ENCODE measurements at places on chromosomes 7 and 10. TPM values are rescaled to one million over a fixed set of nuclear protein-coding genes. Genes with fewer than 3 reads are reported as not detected.

DNA sequence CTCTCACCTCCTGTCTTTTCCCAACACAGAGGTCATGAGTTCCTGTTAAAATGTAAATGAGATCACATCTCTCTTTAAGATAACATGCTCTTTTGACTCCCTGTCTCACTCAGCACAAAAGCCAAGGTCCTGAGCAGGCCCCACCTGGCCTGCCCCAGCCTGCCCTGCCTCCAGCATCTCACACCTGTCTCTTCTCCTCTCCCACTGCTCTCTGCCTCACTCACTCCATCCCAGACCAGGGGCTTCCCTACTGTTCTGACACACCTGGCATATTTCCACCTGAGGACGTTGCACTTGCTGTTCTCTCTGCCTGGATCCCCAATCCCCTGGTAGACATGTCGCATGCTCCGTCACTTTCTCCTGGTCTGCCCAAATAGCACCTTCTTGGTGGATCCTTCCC is 285.0 kb upstream of the ZMIZ1 start:
- H3K36me3 ChIP-seq = no peaks in the 10 kb centered on the region
- H3K27me3 ChIP-seq = no peaks in the 10 kb centered on the region
- H3K27ac ChIP-seq = no peak overlapping the region
- H3K4me1 ChIP-seq = no peaks in the 10 kb centered on the region
- H3K4me3 ChIP-seq = no peak overlapping the region

DNA sequence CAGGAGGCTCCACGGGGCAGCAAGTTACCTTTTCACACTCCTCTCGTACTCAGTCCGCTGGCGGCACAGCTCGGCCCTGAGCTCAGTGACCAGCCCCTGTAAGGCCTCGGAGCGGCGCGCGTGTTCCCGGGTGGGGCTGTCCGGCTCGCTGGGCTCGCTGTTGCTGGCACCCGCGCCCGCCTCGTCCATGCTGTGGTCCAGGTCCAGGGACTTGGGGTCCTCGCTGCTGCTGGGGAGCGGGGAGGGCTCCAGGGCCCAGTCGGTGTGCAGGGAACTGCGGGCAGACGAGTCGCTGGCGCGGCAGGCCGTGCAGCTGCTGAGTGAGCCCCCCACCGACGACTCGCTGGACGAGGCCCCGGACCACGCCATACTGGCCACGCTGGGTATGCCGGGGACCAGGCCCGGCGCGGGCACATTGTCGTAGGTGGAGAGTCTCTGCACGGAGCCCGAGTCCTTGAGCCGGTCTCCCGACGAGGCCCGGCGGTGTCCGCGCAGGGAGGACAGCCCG is 143.8 kb downstream of the MAPK8 start:
- no peaks in the 10 kb centered on the region for H3K36me3 ChIP-seq
- H3K27ac ChIP-seq = no peak overlapping the region
- H3K4me1 ChIP-seq = no peaks in the 10 kb centered on the region
- H3K27me3 ChIP-seq = no peaks in the 10 kb centered on the region

- no peaks in the 10 kb centered on the region for H3K4me1 ChIP-seq
- H3K4me3 ChIP-seq = no peak overlapping the region
- no peaks in the 10 kb centered on the region for H3K36me3 ChIP-seq
- H3K27ac ChIP-seq = no peak overlapping the region
- H3K27me3 ChIP-seq = no peaks in the 10 kb centered on the region
Measured at GRCh38 chr10:31262672-31263071, 56.3 kb upstream of the ZEB1 start.

DNA sequence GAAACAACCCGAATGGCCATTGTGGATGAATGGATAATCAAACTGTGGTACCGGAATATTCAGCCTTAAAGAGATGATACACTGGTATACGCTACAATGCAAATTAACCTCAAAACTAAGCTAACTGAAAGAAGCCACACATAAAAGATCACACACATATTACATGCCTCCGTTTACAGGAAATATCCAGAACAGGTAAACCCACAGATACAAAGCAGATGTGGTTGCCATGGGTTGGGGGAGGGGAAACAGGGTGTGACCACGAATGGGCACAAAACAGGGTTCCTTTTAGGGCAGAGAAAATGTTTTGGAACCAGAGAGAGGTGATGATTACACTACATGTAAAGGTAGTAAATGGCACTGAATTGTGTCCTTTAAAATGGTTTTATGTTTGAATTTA is 16.6 kb downstream of the ESYT2 start:
- DNase-seq = peak; percentile 85
- peaks cover 17% of the 10 kb centered on the region for H3K36me3 ChIP-seq
- H3K4me1 ChIP-seq = peaks cover 81% of the 10 kb centered on the region
- no peaks in the 10 kb centered on the region for H3K27me3 ChIP-seq

GRCh38 chr10:49642311-49642710 is 28.5 kb downstream of the CHAT start:
- H3K27ac ChIP-seq = no peak overlapping the region
- no peaks in the 10 kb centered on the region for H3K36me3 ChIP-seq
- no peak for DNase-seq

DNA sequence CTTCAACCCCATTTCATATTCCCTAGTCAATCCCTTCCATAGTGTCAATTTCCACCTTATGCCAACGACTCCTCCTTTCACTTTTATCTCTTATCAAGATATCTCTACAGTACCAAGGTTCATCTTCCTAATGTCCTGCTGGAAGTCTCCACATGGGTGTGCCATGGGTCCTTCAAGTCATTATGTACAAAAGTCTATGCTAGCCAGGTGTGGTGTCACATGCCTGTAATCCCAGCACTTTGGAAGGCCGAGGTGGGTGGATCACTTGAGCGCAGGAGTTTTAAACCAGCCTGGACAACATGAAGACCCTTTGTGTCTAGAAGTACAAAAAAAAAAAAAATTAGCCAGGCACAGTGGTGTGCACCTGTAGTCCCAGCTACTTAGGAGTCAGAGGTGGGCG is 47.6 kb downstream of the PRTFDC1 start:
- no peaks in the 10 kb centered on the region for H3K27me3 ChIP-seq
- no peak overlapping the region for H3K4me3 ChIP-seq
- no peaks in the 10 kb centered on the region for H3K4me1 ChIP-seq
- H3K27ac ChIP-seq = no peak overlapping the region

GRCh38 chr7:29995652-29996051 is 6.1 kb upstream of the SCRN1 start:
- no peak for DNase-seq
- no peak overlapping the region for H3K27ac ChIP-seq
- H3K36me3 ChIP-seq = no peaks in the 10 kb centered on the region
- H3K27me3 ChIP-seq = peaks cover 20% of the 10 kb centered on the region

DNA sequence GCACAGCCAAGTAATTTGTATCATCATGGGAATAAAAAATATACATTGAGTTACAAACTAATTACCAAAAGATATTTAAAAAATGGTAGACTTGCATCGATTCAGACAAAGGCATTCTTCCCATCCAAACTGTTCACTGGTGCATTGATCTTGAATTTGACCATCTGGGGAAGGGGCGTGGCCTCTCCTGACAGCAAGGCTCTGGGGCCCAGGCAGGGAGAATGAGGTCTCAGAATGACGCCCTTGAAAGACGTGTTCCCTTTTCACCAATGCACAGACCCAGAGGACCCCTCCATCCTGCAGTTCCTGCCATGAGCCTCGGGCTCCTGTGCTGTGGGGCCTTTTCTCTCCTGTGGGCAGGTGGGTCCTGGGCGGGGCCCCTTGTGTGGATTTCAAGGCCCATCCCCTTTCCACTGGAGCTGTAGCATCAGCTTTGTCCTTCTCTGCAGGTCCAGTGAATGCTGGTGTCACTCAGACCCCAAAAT is 91.1 kb upstream of the PRSS58 start:
- no peaks in the 10 kb centered on the region for H3K36me3 ChIP-seq
- H3K27me3 ChIP-seq = peaks cover 12% of the 10 kb centered on the region
- no peak for DNase-seq
- peaks cover 30% of the 10 kb centered on the region for H3K4me1 ChIP-seq

GRCh38 chr10:60313589-60313952 is 76.1 kb downstream of the ANK3 start:
- H3K4me1 ChIP-seq = no peaks in the 10 kb centered on the region
- H3K4me3 ChIP-seq = no peak overlapping the region
- no peaks in the 10 kb centered on the region for H3K36me3 ChIP-seq
- no peak for DNase-seq
- no peak overlapping the region for H3K27ac ChIP-seq
- no peaks in the 10 kb centered on the region for H3K27me3 ChIP-seq

GRCh38 chr10:71066600-71066999 is 145.8 kb upstream of the UNC5B start:
- no peaks in the 10 kb centered on the region for H3K4me1 ChIP-seq
- DNase-seq = no peak
- no peak overlapping the region for H3K27ac ChIP-seq
- H3K27me3 ChIP-seq = peaks cover 9% of the 10 kb centered on the region
- no peak overlapping the region for H3K4me3 ChIP-seq

- H3K27me3 ChIP-seq = no peaks in the 10 kb centered on the region
- H3K4me1 ChIP-seq = no peaks in the 10 kb centered on the region
- no peaks in the 10 kb centered on the region for H3K36me3 ChIP-seq
Measured at GRCh38 chr7:152909683-152910544, 150.4 kb downstream of the ACTR3B start.

DNAAF5 gene
- 21.4 TPM for total RNA-seq

ADRA2A gene
- 0.12 TPM for total RNA-seq

BTBD16 gene
- total RNA-seq = not detected

ASB10 gene
- not detected for total RNA-seq

MYH16 gene
- total RNA-seq = not detected
